Testis (tissue), 5 donors: ENCODE measurements at places on chromosomes 2 and 18. TPM values are rescaled to one million over a fixed set of nuclear protein-coding genes. Genes with fewer than 3 reads are reported as not detected.

Gene MRO
- total RNA-seq, result 134 TPM

DNA sequence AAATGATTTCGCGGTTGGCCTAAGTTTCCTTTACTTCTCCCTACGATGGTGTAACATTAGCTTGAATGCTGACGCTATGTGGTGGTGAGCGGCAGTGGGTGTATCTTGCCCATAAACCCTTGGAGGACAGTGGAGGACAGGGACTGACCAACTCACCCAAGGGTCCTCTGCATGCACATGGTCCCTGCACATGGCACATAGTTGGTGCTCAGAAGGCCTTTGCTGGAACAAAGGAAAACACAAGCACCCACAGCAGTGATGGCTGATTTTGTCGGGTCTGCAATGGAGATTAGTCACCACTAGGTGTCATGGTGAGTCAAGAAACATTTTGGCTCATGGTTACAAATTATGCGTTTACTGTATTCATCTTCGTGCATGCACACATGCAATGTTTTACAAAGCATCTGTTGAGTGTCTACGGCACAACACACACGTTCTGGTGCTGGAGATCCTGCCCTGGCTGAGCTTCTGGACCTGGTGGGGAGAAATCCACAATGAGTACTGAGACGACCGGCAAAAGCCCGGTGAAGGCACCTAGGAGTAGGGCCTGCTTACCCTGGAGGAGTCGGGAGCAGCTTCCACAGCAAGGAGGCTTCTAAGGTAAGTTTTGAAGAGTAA, 44.0 kb downstream of the PDCL3 start:
- no peaks in the 10 kb centered on the region for H3K27me3 ChIP-seq
- H3K36me3 ChIP-seq, result no peaks in the 10 kb centered on the region
- DNase-seq, result peak; percentile 40
- H3K4me3 ChIP-seq, result no peak overlapping the region
- no peak overlapping the region for H3K27ac ChIP-seq

DNA sequence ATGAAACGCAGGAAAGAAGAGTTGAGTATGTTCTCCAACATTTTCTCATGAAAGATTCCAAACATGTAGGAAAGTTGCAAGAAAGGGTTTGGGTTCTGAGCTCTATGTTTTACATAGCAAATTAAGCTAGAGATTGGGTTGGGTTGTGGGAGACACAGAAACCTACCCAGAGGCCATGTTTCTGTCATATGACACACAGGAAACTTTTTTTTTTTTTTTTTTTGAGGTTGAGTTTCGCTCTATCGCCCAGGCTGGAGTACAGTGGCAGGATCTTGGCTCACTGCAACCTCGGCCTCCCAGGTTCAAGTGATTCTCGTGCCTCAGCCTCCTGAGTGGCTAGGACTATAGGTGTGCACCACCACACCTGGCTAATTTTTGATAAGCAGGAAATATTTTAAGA, 57.6 kb downstream of the DOCK10 start:
- no peaks in the 10 kb centered on the region for H3K27me3 ChIP-seq
- H3K27ac ChIP-seq, result no peak overlapping the region
- H3K36me3 ChIP-seq, result no peaks in the 10 kb centered on the region

GRCh38 chr2:191148791-191149190, 2.0 kb downstream of the STAT4 start:
- H3K4me1 ChIP-seq, result no peaks in the 10 kb centered on the region
- no peak overlapping the region for H3K27ac ChIP-seq
- H3K4me3 ChIP-seq, result no peak overlapping the region
- DNase-seq, result no peak

GRCh38 chr2:160484859-160485520, 8.6 kb downstream of the RBMS1 start:
- DNase-seq, result no peak
- H3K27ac ChIP-seq, result no peak overlapping the region
- no peak overlapping the region for H3K4me3 ChIP-seq
- no peaks in the 10 kb centered on the region for H3K36me3 ChIP-seq
- no peaks in the 10 kb centered on the region for H3K4me1 ChIP-seq

DNA sequence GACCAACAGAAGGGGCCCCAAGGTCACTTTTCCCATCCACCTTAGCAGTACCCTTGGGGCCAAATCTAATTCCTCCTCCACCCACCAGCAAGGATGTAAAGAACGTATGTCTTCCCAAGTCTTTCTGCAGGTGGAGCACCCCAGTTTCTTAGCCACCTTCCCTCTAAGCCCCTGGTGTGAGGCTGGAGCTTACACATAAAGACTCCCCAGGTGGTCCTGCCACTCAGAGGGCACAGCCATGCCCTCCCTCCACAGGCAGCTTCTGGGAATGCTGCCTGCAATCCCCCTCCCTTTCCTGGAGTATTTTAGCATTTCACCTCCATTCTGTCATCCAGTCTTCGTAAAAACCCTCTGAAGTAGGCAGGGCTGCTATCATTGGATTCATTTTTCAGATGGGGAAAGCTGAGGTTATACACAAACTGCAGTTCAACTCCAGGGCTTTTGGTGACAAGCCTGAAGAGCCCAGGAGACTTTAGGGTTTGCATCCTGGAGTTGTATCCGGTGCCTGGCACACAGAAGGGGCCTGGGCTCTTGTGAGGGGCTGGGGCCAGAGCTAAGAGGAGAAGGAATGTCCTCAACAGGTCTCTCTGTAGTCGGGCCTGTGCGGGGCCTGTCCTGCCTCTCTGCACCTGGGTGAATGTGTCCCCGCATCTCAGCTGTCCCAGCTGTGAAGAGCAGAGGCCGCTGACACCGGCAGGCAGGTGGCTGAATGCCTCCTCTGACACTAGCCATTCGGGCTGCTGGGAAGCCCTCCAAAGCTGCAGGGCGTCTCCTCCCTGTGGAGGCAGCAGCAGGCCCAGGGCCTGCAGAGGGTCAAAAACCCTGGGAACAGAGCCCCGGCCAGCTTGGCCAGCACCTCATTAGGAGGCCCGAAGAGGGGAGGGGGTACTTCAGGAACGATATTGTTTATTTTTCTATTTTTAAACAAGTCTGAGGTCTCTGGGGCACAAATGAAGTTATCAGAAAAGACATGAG, 27.6 kb downstream of the CIB4 start:
- no peak overlapping the region for H3K27ac ChIP-seq
- no peak overlapping the region for H3K4me3 ChIP-seq
- H3K27me3 ChIP-seq, result no peaks in the 10 kb centered on the region
- peaks cover 24% of the 10 kb centered on the region for H3K4me1 ChIP-seq
- no peaks in the 10 kb centered on the region for H3K36me3 ChIP-seq

- no peak overlapping the region for H3K27ac ChIP-seq
- H3K27me3 ChIP-seq, result no peaks in the 10 kb centered on the region
- no peaks in the 10 kb centered on the region for H3K4me1 ChIP-seq
- no peak for DNase-seq
These were observed 98.2 kb upstream of the DTNA start for GRCh38 chr18:34611904-34612303.
